Non-pigmented ciliary epithelial cell (primary cell): ENCODE measurements at places on chromosomes 7 and 10.

DNA sequence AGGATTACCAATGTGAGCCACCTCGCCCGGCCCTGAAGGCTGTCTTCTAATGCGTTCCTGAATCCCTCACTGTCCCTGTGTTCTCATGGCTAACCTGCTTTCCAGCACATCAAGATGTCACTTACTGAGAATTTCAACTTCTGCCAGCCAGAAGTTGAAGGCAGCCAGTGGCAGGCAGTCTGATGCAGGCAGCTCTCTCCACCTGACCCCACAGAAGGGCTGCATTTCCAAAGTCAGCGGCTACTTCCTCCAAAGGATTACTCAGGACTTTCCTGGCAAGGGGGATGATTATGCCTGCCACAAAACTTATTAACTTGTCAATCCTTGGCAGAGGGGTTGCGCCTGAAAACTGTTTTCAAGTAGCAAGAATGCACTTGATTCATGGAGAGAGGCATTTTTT is 1219.4 kb downstream of the TYW1 start:
- DNase-seq = no peak

DNA sequence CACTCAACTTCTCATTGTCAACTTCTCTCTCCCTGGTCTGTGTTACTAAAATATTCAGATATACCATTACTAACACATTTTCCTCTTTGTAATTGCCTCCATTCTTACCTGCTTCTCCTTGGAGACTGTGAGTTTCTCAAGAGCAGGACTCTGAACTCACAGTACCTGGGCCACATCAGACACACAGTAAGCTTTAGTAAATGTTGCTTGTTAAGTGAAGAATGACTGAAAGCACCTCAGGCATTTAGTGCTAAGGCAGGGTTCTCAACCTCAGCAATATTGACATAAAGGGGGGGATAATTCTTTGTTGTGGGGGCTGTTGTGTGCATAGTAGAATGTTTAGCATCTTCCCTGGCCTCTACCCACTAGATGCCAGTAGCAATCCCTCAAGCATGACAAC is 72.0 kb upstream of the RAB11FIP2 start:
- DNase-seq = no peak

DNA sequence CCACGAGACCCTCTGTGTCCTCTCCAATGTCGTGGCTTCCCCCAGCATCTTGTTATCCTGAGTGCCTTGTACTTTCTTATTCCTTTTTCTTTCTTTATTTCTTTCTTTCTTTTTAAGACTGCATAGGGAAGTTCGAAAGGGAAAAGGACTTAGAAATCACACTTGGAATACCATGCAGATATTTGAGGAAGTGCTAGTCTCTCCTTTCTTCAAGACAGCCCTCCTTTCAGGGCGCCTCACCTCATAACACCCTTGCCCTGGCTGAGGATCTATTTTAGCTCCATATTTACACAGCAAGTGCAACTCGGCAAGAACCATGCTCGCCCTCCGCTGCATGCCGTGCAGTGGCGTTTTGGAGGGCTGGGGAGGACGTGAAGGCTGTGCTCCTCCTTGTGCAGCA is 232.3 kb upstream of the GLI3 start:
- DNase-seq = no peak

DNA sequence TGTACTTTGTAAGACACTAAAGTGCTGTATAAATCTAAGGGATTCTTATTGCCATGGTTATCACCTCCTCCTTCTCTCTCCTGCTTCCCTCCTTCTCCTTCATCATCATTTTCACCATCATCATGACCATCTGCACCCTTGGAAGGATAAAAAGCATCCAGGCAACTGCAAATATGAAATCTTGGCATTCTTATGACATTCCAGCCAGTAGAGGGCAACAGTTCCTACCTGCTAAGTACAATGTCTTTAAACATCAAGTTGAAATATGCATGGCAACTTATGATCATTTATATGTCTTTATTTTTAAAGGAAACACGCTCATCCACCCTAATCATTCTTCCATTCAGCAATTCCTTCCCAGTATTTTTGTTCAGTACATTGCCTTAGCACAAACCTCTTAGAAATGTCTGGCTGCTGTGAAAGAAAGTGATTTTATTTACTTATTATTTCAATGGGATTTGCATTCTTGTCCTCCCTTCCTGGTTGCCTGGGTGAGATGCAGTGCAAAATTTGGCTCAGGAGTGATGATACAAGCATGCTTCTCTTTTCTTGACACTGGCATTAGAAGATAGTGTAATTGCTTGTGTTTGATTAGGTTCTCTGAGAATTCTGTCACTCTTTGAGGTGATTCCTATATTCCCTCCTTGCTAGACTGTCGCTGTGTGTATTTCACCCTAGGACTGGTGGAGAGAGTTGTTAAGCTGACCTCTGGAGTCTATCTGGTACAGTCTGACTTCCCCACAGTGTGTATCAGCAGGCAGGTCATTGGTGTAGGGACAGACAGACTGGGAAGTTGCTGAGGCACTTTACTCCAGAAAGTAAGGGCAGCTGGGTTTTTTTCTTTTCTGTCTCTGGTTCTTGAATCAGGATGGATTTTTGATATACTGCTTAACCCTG is 188.5 kb upstream of the BMPER start:
- DNase-seq = peak; percentile 31

DNA sequence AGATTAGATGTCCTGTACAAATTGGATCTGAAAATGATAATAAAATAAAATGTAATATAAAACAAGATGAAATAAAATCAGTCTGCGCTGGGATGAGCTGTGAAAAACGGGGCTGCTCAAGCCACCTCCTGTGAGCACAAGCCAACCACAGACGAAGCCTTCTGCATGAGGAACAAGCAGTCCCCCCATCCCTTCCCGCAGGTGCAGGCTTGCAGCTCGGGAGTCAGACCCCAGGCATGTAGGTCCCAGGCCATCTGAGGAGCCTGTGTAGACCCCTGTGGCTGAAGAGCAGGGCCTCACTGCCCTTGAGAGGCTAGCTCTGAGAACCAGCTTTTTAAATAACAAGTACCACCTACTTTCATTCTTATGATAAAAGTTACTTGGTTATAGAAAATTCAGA is 123.4 kb downstream of the TNS3 start:
- no peak for DNase-seq

DNA sequence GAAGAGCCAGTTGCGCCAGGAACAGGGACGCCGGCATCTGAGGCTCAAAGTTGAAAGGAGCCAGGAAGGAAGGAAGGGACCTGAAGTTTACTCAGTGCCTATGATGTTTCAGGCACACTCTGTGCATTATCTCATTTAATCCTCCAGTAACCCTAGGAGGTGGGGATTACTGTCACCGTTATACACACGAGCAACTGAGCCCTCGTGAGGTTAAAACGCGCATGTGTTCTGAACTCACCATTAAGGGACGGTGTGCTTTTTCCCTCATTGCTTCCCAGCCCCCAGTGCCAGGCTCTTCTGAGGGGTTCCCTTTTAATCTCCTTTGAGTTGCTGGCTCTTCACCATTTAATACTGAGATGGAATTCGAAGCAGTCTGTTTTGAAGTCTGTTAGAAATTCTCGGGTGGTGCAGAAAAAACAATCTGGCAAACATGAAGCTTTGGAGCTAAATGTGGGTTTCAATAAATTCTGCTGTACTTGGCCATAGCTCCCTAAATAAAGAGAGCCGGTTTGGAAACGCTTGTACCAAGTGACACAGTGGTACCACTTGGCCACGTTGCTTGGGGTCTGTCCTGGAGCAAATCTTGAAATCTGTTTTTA is 102.2 kb downstream of the TAX1BP1 start:
- DNase-seq = no peak

- no peak for DNase-seq
Observed at GRCh38 chr10:113232928-113233511, 283.0 kb downstream of the TCF7L2 start.

- DNase-seq = no peak
Observed at GRCh38 chr7:139702313-139702731, 75.5 kb downstream of the HIPK2 start.

DNA sequence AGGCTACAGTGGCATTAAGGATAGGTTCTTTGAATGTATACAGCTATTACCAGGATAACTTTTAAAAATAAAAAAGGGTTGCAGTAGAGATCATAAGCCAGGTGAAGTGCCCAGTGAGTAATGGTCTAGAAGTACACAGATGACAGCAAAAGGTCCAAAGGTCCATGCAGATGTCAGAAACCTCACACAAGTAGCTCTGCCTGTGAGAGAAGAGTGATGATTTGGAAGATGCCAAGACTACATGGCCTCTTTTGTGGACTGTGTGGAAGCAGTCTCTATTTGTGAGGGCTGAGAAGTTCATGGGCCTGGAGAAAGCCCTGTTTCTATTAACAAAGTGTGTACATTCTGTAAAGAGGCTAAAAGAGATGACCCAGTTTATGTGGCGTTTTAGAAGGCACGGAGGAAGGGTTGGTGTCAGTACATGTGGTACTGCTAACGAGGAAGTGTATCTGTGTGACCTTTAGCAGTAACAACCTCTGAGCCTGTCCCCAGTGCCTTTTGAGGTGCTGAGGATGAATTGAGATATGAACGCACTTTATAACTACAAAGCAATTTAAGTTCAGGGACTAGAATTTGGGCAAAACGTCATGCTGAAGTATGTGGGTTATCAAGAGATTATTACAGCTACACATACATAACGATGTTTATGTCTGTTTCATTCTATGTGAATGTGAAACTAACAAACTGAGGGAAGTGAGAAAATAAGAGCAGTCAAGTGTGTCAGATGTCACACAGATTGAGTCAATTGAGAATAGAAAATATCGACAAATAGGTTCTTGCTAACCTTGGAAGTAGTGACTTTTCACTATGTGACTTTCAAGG is 7.6 kb downstream of the CYCS start:
- no peak for DNase-seq

- DNase-seq = no peak
Observed at GRCh38 chr7:99643464-99643863, 26.7 kb downstream of the ZSCAN25 start.

- no peak for DNase-seq
Observed at GRCh38 chr7:129465080-129465479, 30.8 kb downstream of the STRIP2 start.

DNA sequence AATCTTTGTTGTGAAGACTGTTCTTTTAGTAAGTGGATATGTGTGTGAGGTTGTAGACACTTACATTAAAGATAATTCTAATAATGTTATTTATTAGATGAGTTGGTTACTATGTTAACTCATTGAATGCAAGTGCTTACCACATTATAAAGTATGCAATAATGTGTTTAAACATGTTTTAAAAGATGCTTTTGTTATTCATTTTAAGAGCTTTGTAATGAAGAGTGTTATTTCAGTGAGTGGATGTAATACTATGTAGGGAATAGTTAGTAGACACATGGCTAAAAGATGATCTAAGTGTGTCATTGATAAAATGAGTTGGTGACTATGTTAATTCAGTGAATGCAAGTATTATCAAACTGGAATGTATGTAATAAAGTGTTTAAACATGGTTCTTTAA is 70.0 kb upstream of the VOPP1 start:
- DNase-seq = no peak

DNA sequence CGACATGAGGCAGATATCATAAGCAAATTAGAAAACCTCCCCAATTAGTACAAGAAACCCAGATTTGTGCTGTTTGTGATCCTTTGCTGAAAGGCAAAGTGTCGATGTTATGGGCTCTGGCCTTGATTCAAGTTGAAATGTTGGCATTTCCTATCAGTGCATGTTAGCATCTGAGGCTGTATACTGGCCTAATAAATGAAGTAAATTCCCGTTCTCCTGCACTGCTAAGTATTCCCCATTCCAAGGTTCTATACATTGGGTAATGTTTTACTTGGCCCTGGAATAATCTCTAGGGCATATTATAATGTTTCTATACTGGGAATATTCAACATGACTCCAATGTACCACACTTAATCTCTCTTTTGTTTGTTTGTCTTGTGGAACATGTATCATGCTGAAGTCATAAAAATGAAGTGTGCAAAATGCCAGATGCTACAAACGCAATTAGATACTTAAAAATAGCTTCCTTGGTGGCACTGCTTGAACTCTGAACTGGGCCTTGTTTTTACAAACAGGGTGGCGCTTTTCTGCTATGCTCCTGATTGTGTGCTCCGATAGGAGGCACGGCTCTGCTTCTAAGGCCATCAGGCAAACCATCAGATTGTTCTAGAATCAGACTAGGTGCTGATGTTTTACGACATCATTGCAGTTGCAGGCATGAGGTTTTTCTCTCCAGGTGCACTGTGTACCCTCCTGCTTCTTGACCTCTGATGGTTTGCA is 156.7 kb upstream of the TCF7L2 start:
- no peak for DNase-seq

DNA sequence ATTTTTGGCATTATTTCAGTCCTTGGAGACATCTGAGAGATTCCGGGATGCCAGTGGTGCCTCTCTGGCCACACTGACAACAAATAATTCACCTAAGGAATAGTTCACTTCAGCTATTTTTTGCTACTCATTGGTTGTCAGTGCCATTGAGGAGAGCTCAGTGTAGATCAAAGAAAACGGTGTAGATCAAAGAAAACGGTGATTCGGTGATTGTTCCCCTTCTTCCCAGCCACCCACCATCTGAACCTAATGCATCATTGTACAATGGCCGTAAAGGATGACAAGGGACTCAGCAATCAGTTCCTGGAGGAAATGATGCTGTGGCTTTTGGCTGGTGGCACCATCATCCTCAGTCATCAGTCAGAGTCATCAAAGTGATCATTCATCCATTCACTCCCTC is 80.6 kb downstream of the PTPRZ1 start:
- DNase-seq = no peak

- DNase-seq = no peak
Observed at GRCh38 chr10:70984986-70985722, 96.8 kb upstream of the PCBD1 start.

- DNase-seq = no peak
Observed at GRCh38 chr7:13551503-13551902, 438.0 kb downstream of the ETV1 start.

GRCh38 chr10:14438576-14438975 is 107.9 kb upstream of the FRMD4A start:
- DNase-seq = no peak

GRCh38 chr7:47283497-47284131 is 298.3 kb downstream of the TNS3 start:
- no peak for DNase-seq

GRCh38 chr10:16960551-16960950 is 143.3 kb upstream of the RSU1 start:
- no peak for DNase-seq

DNA sequence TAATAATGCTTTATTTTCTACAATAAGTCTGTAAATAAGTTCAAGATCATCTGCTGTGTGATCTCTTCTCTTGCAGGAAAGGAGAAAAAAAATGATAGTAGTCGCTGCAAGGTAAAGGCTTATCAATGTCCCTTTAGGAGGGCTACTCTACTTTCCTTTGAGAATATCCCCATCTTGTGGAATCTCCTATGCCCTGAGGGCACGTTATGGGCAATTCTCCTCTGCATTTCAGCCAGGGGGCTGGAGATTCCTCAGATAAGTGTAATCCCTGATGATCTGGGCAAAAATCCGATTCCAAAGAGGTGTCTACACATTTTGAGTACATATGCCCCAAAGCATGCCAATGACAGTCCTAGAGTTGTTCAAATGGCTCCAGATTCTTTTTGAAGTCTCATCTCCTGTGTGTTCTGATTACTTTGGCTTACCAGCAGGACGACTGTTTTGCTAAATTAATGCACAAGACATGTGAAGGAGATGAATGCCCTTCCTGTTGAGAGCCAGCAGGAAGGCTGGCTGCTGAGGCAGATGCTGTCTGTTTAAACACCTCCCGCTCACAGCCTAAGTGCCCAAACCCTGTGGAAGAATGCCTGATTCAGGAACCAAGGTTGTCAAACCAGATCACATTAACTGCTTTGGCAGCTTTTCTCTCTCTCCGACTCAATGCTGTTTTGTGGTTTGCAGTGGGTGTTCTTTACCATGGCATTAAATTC is 171.2 kb upstream of the COL1A2 start:
- DNase-seq = no peak
